Inflammatory macrophage (primary cell): ENCODE measurements at places on chromosomes 11 and 22.

GRCh38 chr11:96097844-96098421, 174.0 kb upstream of the MTMR2 start:
- DNase-seq = no peak

- no peak for DNase-seq
Observed at GRCh38 chr11:73156686-73157085, 14.6 kb upstream of the FCHSD2 start.

DNA sequence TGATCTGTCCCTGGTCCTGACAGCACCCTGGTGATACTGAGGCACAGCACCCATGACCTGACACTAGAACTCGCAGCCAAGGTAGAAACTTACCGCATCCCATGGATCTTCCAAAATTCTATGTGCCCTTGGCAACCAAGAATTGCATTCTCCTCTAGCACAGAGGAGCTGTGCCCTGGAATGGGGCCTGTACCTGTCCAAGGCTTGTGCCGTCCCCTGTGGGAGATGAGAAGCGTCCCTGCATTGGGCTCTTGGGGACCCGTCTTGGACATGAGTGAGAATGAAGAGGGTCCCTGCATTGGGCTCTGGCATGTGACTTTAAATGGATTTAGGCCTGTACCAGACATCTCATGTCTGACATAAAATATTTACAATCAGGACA, 67.1 kb downstream of the GGTLC2 start:
- no peak for DNase-seq

GRCh38 chr22:45631140-45631840, 40.3 kb upstream of the ATXN10 start:
- no peak for DNase-seq

- DNase-seq = no peak
Observed at GRCh38 chr11:115317277-115318185, 186.7 kb downstream of the CADM1 start.

- no peak for DNase-seq
Observed at GRCh38 chr22:43639228-43639948, 172.7 kb downstream of the EFCAB6 start.

DNA sequence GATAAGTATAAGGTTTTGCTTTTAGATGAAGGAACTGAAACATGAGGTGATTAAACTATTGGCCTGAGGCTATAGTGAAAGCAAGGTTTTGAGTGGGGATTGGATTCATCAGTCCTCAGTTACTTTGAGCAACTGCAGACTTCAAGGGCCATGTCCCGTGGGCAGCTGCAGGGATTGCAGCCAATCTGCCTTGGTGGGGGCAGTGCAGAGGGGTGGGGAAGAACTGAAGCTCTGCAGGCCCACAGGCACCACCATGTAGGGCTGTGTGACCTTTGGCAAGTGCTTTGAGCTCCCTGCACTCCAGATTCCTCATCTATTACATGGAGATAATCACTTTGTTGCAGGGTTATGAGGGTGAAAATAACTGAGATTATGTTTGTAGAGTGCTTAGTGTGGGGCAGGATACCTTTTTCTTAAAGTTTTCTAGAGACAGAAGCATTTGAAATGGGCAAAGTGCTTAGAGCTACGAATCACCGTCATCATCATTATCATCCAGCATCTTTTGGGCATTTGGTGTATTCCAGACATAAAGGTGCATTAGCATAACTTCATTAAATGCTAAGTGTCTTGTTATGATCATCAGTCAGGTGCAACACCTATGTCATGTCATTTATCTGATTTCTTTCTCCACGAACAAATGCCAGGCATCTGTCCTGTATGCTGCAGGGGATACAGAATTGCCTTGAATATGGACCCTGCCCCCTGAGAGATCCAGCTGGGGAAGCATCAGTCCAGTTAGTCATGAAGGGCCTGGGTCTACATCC, 72.1 kb upstream of the TENM4 start:
- no peak for DNase-seq

- DNase-seq = no peak
Observed at GRCh38 chr11:3077189-3077836, 20.1 kb upstream of the CARS1 start.

GRCh38 chr11:65429068-65429681, 6.6 kb downstream of the NEAT1 start:
- peak; percentile 58 for DNase-seq

DNA sequence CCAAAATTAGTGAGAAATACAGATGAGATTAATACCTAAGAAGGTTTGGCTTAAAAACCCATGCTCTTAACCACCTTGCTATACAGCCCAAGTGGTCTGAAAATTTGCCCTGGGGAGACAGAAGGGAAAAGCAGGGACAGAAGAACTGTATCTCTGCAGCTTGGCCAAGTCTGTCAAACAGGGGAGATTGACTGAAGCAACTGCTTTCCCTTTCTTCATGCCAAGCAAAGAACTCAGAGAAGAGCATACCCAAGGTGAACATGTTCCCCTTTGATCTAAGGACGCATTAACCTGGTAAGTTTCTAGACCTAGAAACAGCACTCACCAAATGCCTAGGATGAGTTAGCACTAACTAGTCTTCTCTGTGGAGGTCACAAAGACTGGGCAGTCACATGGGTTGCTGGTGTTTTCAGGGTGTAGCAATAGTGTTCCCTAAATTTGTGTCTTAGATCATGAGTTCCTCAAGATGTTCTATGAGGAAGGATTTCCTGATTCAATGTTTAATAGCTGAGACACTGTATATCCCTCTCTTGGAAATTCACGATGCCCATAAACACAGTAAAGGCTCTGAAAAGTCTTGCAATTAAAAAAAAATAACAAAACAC, 75.6 kb upstream of the GRAMD1B start:
- peak; percentile 45 for DNase-seq

GRCh38 chr11:73498343-73498742, 99.6 kb downstream of the FAM168A start:
- no peak for DNase-seq

GRCh38 chr11:13687271-13687670, 18.8 kb downstream of the FAR1 start:
- no peak for DNase-seq

DNA sequence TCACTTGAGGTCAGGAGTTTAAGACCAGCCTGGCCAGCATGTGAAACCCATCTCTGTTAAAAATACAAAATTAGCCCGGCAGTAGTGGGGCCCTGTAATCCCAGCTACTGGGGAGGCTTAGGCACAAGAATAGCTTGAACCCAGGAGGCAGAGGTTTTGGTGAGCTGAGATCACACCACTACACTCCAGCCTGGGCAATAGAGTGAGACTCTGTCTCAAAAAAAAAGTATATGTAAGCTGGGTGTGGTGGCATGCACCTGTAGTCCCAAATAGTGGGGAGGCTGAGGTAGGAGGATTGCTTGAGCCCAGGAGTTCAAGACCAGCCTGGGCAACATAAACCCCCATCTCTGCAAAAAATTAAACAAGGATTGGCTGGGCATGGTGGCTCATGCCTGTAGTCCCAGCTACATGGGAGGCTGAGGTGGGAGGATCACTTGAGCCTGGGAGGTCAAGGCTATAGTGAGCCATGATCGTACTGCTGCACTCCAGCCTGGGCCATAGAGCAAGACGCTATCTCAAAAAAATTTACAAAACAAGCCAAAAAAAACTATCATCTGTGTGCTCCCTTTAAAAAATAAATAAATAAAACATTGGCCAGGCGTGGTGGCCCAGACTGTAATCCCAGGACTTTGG, 10.8 kb downstream of the CRKL start:
- DNase-seq = no peak

DNA sequence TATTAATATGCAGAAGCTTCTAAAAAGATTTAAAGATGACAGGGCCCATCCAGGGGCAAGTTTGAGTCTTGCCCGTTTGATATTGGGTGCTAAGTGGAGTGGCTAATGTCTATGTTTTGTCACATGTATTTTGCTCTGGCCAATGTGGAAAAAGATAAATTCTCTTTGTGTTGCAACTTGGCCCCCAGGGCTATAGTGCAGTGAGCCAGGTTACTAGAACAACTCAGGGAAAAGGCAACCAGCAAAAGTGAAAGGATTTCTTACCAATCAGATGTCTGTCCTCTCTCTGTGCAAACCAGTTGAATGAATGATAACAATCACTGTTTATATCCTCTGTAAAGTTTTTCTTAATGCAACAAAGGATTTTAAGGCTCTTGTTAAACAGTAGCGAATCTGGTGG, 4.6 kb upstream of the CLNS1A start:
- DNase-seq = no peak

DNA sequence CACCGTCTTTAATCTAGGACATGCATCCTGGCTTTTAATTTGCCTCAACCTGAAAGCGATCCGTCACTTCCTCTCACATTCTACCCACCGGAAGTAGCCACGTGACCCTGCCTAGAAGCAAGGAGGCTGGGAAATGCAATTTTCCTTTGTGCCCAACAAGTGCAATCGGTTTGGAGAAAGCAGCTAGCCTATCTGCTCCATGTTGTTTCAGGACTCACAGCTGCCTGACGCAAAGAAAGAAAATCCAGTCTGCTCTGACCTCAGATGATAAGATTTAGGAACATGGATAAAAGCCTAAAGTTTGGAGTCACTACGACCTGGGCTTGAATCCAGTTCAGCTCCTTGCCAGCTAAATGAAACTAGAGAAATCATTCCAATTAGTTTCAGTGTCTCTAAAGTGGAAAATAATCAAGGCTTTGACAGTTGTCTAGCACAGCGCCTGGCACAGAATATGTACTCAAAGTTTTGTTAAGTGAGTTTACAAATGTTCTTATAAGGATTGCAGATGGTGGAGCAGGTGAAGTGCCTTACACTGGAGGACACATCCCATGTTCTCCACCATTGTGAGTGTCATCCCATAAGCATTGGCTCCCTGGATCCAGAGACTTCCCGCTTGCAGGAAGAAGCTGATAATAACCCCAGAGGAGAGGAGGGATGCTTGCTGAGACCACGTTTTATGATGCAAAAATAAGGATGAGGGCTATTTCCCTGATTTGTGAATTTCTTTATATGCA, 553.7 kb downstream of the MN1 start:
- DNase-seq = no peak

- no peak for DNase-seq
Observed at GRCh38 chr11:121711939-121712338, 259.2 kb upstream of the SORL1-AS1 start.

DNA sequence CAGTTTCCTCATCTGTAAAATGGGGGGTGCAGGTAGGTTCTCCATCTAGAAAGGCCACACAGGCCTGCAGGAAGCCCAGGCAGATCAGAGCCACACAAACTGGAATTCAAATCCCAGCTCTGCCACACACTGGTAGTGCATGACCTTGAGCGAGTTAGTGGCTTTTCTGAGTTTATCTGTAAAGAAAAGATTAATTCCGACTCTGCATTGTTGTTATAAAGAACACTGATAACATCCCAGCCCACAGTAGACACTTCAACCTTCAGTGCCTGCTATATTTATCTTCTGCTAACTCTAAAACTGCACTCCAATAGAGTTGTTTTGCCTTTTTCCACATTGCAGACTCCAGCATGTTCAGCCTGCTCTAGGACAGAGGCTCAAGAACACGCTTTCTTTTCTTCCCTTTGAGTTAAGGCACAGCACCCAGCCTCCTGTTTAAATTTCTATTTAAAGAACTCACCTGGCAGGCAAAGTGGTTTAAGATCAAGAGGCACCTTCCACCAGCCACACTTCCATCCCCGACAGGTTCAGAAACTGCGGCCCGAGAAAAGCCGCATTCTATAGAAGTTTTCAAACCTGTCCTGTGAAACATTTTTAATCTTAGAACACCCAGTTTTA, 133.9 kb downstream of the PLEKHA7 start:
- DNase-seq = no peak

GRCh38 chr11:57274904-57275498, 38.0 kb upstream of the APLNR start:
- DNase-seq = no peak

- DNase-seq = no peak
Observed at GRCh38 chr11:60175860-60176275, 7.0 kb downstream of the MS4A6A start.

DNA sequence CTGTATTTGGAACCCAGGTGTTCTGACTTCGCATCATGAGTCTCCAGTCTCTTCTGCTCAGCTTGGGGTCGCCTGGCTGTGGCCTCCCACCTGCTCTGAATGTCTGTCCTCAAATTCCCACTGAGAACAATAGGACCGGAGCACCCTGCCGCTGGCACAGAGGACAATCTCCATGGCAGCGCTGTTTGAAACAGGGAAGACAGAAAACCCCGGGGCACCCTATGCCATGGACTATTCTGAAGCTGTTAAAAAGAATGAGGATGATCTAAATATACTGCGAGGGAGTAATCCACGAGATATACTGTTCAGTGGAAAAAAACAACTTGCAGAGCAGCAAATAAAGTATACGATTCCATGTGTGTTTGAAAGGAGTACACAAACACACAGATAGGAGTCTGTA, 415.6 kb upstream of the NARS2 start:
- DNase-seq = no peak

DNA sequence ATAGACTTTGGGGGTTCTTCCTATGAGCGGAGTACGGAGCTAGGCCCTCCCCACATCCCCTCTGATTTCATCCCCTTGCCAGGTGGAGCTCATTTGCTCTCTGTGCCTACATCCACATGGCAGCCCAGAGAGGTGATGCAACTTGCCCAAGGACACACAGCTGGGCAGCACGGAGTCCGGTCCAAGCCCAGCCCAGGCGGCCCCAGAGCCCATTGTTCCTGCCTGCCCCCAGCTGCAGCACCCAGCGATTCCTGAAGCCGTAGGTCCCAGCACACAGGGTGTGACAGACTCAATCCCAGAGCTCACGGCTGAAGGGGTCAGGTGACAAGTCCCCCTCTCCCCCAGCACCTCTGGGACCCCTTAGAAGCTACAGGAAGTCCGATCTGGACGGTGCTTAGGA, 22.2 kb upstream of the RFPL3 start:
- no peak for DNase-seq

DNA sequence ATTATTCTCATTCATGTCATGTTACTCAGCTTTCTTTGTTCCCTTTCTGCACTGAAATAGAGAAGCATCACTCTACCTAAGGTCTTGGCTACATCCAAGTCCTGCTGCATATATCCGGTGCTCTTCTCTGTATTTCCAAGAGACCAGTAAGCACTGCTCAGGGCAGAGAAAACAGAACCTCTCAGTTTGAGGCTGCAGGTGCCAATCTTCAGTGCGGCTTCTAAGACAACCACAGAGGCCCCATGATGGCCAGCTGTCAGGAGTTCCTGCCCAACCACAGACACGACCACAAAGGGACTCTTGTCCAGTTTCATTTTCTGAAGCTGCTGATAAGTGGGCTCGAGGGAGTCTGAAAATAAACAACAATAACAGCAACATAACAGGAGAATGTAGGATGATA, 378.4 kb upstream of the PITPNB start:
- no peak for DNase-seq

- no peak for DNase-seq
Observed at GRCh38 chr11:42773729-42774128, 538.1 kb upstream of the API5 start.

GRCh38 chr11:130103296-130103814, 33.7 kb downstream of the APLP2 start:
- DNase-seq = no peak

- no peak for DNase-seq
Observed at GRCh38 chr11:19890308-19890707, 177.7 kb downstream of the NAV2 start.
